Suppressor macrophage (primary cell): ENCODE measurements at places on chromosomes 12 and 14.

DNA sequence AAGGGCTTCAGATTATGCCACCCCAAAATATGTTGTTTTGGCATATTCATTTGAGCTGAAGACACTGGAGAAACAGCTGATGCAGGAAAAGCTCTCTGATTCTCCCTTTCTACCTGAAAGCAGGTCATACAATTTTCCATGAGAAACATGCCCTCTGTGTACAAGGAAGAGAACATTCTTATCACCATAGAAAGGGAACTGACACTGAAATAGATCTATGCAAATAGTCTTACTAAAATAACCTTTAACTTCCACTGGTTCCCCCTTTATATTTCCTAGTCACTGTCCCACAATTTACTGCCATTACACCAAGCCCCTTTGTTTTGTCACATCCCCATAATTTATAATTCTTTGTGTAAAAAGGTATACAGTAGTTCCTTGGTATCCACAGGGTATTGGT, 9.6 kb upstream of the PHC1 start:
- DNase-seq: no peak

GRCh38 chr14:89279649-89280232, 137.3 kb downstream of the FOXN3 start:
- no peak for DNase-seq

GRCh38 chr14:90140298-90140955, 78.6 kb downstream of the KCNK13 start:
- no peak for DNase-seq

- DNase-seq: no peak
These were observed 297.7 kb upstream of the CLEC14A start for GRCh38 chr14:38553586-38553985.

GRCh38 chr12:125878483-125878882, 813.2 kb downstream of the AACS start:
- no peak for DNase-seq

DNA sequence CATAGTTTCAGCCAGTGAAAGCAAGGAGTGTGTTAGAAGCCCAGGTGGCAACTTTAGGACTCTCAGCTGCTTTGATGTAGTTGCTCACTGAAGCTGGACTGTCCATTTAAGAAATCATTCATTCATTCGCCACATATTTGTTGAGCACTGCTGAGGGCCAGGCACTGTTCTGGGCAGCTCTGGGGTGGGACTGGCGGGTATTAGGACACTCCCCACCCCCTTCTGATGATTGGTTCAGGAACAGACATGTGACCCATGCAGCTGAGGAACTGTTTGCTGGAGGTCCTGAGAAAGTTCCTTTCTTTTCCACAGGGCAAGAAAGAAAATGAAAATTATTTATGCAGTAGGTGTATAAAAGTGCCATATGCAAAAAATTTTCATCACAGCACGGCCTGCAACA, 70.3 kb upstream of the CHST11 start:
- DNase-seq: no peak

DNA sequence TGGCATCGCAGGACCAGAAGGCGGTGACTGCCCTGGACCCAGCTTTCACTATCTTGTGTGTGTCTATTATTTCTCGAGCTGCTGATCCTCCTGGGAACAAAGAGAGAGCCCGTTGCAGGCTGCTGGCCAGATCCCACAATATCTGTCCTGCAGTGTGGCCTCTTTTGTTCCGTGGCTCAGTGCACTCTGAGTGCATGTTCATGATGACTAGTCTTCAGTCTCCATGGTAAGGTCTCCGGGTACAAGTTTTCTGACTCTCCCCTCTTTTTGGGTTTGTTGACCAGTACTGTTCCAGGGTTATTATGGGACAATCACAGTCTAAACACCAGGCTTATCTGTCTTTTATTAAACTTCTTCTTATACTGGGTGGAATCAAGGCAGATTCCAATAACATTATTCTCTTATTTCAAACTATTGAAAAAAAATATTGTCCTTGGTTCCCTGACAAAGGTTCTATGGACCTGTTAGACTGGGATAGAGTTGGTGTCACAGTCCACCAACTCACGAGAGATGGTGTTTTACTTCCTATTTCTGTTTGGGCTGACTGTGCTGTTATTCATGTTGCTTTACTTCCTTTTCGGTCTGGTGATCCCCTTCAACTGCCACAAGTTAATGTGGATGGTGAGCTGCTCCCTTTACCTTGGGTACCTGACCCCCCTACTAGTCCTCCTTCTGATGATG, 192.9 kb upstream of the ALG10B start:
- no peak for DNase-seq

- no peak for DNase-seq
These were observed 85.4 kb downstream of the CRACR2A start for GRCh38 chr12:3667485-3667884.

DNA sequence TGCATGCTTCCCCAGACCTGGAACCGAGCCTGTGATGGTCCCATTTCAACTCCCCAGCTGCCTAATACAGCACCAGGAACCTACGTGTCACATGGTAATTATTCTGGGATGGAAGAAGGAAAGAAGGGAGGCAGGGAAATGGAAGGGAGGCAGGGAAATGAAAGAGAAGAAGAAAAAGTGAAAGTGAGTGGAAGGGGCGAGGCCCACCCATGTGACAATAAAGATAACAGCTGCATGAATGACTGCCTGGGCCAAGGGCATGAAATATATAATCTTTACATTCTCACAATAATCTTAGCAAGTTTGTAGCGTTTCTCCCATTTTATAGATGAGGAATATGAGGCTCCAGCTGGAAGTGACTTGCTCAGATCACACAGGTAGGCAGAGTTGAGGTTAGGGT, 245.0 kb upstream of the PWP1 start:
- DNase-seq: no peak

DNA sequence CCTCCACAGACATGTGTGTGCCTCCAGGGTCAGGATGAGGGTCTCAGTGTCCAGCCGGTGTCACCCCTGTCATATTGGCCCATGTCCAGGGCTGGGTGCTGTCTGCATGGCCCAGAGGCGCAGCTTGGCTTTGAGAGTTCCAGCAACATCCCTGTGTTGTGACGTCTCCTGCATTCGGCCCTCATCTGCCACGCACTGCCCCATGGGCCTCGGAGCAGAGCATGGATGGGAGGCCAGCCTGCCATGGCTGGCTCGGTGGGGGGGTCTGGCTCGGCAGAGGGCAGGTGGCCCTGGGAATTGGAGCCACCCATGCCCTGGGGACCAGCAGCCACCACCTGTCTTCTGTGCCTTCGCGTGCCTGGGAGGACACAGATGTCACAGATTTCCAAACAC, 10.8 kb upstream of the TEX22 start:
- DNase-seq: no peak

GRCh38 chr14:103391048-103391447, 5.8 kb downstream of the MARK3 start:
- peak; percentile 74 for DNase-seq
